ENCODE measurements at places on chromosomes 2 and 18.

DNA sequence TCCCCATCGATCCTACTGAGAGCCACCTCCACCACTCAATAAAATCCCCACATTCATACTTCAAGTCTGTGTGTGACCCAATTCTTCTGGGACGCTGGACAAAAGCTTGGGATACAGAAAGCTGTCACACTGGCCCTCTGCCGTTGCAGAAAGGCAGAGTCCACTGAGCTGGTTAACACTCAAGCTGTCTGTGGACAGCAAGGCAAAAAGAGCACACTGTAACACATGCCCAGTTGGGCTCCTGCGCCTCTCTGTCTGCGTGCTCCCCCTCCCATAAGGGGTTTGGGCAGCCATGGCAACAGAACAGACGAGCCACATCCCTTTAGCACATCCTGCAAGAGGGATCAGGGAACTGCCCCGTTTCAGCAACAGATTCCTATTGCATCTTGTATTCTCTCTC is 106.9 kb upstream of the RGPD4 start:
- DNase-seq: no peak

GRCh38 chr2:140122001-140122400 is 1341.8 kb upstream of the NXPH2 start:
- no peak for DNase-seq

DNA sequence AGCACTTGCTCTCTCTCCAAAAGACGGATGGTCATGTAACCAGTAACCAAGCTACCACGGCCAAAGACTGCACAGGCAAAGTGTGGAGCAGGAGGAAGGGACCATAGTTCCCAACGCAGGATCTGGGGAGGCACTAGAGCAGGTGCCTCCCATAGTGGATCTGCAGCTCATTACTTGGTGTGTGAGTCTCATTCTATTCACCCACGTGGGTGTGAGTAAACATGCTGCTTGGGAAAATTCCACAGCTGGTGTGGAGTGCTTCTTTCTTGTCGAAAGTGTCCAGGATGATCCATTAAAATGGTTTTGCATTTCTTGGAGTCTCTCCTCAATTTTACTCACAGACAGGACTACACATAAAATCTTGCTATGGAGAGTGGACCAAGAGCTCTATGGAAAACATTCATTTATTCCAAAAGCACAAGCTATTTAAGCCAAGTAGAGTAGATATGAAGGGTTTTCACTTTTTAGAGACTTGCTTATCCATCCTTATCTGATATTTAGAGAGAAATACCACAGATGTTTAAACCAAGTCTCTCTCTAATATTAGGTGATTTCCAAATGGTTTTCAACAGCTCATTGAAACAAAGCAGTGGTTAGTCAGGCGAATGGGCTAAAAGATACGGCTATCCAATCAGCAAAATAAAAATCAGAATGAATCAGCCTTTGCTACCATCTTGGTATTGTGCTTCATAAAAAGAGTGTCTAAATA is 104.3 kb upstream of the CCDC195 start:
- no peak for DNase-seq

- DNase-seq: no peak
Measured at GRCh38 chr18:57444301-57444759, 9.2 kb downstream of the ONECUT2 start.

GRCh38 chr2:180707884-180708205 is 272.6 kb upstream of the UBE2E3 start:
- peak; percentile 80 for DNase-seq

GRCh38 chr2:202122163-202122540 is 49.1 kb downstream of the KIAA2012 start:
- no peak for DNase-seq

DNA sequence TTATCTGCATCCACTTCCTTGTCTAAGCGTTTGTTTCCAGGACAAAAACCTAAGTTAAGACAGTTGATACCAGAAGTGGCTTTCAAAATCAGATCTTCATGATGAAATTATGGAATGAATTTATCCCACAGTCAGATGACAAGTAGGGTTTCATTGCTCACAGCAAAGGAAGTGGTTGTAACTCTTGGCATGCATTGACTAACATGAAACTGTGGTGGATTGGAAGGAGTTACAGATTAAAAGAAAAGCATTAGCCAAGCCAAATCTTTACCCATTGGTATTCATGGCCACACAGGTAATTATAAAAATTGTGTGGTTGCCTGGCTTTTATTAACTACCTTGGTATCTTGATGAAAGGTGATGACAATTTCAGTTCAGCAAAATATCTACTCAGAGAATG is 438.0 kb upstream of the NXPH2 start:
- DNase-seq: no peak

GRCh38 chr2:68553098-68553497 is 85.7 kb downstream of the APLF start:
- DNase-seq: no peak

DNA sequence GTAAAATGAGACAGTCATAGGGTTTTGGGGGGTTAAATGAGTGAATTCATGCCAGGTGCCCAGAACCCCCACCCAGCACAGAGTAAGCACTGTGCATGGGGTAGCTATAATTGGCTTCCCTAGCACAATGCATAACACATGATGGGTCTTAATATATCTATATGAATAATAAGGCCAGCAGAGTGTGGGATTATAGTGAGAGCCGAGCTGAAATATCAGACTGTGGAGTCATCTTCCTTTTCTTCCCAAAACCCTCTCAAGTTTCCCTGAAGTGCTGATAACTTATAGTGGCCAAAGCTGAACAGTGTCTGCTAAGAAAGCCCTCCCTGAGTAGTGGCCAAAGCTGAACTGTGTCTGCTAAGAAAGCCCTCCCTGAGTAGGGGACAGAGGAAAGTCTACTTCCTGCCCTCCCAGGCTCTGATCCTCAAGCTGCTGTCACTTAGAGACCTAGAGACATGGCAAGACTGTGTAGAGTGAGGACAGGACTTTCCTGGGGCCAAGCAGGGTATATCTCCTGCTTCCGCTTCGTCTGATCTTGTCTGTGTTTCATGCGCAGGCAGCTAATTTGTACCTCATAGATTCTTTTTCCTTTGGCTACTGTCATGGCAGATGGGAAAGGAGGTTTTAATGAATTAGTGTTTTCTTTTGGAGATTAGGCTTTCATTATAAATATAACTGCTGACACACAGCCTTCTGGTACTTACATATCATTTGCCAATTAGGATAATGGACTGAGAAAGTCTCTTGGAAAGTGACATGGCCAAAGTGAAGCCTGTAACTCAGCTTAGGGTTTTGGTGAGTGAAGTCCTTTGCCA is 94.9 kb downstream of the FHOD3 start:
- DNase-seq: no peak

- no peak for DNase-seq
Measured at GRCh38 chr2:144374163-144374661, 145.7 kb downstream of the ZEB2 start.

GRCh38 chr18:56559044-56559443 is 79.3 kb downstream of the TXNL1 start:
- no peak for DNase-seq

GRCh38 chr2:653645-654425 is 23.4 kb downstream of the TMEM18 start:
- no peak for DNase-seq

GRCh38 chr2:14944562-14945346 is 312.2 kb downstream of the LRATD1 start:
- peak; percentile 1 for DNase-seq

GRCh38 chr2:74887960-74888700 is 54.2 kb downstream of the HK2 start:
- no peak for DNase-seq

GRCh38 chr18:32287249-32287648 is 97.4 kb downstream of the MEP1B start:
- DNase-seq: no peak

- DNase-seq: no peak
Measured at GRCh38 chr2:11710210-11710609, 36.2 kb upstream of the LPIN1 start.

GRCh38 chr18:79697178-79697577 is 17.6 kb downstream of the CTDP1 start:
- DNase-seq: no peak

DNA sequence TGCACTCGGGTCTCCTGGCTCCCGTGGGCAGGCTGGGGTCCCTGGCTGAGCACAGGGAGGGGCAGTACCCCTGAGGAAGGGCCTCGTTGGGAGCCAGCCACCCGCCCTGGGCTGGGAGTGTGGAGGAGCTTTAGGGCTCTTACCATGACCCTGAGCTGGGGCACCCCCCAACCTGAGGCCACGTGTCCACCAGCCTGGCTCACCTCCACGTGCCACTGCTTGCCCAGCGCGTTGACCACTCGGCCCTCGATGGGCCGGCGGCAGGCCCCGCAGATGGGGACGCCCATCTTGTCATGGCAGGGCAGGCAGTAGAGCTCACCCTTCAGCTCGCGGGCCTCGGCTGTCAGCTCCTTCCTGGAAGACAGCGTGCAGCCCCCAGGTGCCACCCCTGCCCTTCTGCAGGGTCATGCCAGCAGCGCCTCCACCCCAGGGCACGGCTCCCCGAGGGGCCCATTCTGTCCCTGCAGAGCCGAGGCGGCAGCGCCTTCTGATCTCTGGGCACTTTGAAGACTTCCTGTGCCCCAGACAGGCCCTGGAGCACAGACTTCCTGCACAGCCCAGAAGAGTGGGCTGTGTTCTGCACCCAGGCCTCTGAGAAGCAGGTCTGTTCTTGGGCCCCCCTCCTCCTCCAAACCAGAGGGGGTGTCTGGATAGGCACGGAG is 4.0 kb upstream of the GPR17 start:
- no peak for DNase-seq

- no peak for DNase-seq
Measured at GRCh38 chr2:33358878-33359277, 117.6 kb upstream of the RASGRP3 start.

DNA sequence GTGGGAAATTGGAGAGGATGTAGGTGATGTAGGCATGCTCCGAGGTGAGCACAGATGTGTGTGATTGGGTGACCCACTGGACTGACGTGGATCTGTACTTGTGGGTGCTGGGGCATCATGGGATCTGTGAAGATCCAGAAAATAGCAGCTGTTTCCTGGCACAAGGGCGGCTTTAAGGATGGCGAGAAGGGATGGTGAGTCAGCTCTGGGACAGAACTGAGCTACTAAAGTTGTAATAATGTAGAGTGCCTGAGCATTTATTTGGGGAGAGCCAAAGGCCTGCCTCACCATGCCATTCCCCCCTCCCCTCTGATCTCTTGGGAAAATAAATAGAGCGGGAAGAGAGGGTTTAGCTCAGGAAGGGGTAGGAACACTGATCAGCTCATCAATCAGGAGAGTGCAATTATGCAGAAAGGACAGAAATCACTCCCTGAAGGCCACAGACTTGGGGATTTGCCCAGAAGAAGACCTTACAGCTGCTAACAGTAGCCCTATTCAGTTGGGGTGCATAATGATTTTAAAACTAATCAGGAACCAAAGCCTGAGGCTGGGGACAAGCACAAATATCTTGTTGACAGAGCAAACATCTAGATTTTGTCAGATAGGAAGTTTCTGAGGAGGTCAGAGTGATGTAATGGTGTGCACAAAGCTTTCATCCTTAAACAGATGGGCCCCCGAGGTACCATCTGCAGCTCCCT is 30.3 kb downstream of the TANC1 start:
- DNase-seq: no peak

DNA sequence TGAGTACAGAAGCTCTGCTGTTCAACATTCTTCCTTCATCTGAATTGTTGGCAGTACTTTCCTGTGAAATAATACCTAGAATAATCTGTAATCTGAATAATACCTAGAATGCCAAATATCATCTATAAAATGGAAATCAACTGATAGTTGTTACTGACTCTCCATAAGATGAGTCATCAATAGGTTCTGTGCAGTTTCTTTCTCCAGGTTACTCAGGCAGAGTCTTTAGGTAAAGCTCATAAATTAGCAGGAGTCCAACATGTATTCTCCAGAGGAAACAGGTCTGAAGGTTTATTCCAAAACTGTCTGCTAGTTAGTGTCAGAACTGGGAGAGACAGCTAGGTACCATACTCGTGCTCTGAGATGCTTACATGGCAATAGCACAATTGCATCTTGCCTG is 282.0 kb upstream of the MAP2 start:
- no peak for DNase-seq

- no peak for DNase-seq
Measured at GRCh38 chr2:11158916-11159573, 3.8 kb downstream of the SLC66A3 start.

DNA sequence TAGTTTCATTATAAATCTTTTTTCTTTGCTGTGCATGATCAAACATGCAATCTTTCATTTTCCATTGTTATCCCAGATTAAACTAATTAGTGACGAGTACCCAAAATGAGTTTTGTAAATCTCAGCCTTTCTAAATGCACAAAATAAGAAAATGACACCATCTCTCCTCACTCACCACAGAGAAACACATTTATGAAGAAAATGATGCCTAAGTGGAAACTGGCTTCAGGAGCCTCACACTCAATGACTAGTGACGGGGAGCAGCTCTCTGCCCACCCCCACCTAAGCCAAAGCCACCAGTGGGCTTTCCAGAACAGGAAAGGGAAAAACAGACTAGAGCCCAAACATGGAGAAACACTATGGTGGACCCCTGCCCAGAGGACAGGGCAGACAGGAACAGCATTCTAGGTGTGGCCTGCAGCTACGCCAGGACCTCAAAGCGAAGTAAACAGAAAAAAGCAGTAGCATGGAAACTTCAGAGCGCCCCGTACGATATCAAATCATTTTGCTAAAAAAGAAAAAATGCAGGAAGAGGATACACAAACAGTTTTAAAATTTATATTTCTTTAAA is 113.5 kb downstream of the RBMS1 start:
- no peak for DNase-seq

DNA sequence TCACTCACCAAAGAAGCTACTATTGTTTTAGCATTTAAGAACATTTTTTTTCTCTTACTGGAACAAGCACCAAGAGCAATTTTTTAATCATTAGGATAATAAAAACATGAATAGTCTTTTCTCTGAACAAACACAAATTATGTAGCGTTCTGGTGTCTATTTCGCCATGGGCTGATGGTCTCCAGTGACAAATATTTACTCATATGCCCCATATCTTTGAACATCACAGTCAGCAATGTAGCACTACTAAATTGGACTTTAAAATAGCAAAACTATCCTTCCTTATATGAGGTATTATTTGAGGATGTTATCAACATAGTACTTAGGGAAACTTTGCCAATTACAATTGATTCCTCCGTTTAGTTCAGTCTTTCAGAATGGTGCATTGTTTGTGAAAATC is 1326.0 kb upstream of the ZEB2 start:
- no peak for DNase-seq

GRCh38 chr2:115880558-115880957 is 1438.1 kb downstream of the DPP10 start:
- DNase-seq: no peak

DNA sequence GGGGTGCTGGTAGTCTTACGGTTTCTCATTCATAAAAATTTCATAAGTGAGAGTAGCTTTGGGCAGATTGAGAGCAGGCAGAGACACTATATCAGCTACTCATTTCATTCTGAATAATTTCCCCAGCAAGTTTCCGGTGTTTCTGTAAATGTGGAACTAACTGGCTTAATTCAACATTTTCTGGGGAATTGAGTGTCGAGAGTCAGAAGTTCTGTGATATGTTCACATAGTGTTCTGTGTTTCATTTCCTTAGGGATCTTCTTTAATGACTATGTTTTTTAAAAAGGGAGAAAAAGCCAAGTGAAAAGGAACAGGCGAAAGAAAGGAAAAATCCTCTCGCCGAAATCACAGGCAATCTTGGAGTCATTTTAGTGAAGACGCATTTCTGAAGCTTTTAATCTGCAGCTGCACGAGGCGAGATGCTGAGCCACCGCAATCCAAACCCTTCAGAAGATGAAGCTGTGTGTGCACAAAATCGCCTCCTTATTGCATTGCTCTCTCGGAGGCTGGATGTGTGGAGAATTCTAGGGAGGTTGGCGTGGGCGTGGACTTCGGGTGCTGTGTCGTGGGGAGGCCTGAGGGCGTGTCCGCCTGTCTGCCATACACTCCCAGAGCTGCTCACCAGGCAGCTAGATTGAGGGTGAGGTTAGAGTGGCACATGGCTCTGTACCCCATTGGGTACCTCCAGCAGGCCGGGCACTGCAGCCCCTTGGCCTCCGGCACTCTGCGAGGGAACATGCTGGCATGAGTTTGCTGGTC is 38.4 kb upstream of the HDAC4 start:
- no peak for DNase-seq
